ENCODE measurements at places on chromosomes 11 and 22.
A peak's percentile ranks its signal among the peaks of the same experiment; 100 is the strongest.

DNA sequence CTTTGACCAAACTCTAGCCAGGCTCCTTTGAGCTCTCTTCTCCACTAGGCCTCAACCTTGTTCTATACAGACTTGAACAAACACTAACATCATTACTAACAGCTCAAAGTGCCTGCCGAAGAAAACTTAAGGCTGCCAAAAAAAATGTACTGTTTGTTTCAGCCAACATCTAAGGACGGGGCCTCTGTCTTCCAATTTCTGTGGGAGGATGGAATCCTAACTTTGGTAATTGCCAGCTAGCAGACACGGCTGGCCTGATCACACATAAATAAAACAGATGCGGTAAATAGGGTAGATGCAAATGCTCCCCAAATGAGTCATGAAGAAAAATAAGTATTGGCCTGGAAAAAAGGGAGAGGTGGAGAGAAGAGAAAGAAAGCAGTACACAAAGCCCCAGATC, 394.3 kb downstream of the TMEM135 start:
- DNase-seq: peak; percentile 94

- DNase-seq: peak; percentile 68
Observed at GRCh38 chr11:11848891-11849746, 7.3 kb downstream of the USP47 start.

DNA sequence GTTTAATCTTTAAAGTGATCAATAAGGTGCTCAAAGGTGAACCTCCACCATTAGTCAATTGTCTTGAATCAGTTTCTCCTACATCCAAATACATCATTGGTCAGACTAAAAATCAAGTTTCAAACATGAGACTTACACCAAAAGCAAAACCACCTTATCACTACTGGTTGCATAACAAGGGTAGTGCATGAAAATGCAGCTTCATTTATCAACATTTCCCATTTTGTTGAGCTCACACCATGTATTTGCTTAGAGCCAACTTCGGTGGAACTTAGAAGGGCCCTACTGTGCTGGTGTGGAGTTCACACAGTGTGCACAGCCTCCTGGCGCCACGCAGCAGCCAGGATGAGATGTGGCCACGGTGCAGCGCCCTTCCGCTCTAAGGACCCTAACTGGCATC, 23.1 kb upstream of the PHLDA2 start:
- no peak for DNase-seq

GRCh38 chr11:107590460-107591377, at the start of gene ELMOD1:
TSS of gene ELMOD1 (plus strand) at chr11:107591147. CDS start at chr11:107618190, 27,043 bp downstream.
- peak; percentile 40 for DNase-seq

DNA sequence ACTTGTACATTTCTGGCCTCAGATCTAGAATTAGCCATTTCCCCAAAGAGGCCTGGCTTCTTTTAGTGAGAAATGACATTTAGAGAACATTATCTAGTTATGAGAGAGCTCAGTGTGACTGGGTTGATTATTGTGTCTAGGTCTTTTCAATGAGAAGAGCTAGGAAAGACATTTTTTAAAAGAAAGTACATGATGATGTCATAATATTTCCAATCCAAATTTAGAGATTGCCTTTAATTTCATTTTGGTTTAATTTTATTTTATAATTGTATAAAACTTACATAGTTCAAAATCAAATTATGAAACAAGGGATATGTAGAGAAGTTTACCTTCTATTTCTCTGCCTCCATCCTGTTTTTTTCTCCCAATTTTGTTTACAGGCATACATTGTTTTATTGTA, 354.9 kb downstream of the TMEM135 start:
- no peak for DNase-seq

DNA sequence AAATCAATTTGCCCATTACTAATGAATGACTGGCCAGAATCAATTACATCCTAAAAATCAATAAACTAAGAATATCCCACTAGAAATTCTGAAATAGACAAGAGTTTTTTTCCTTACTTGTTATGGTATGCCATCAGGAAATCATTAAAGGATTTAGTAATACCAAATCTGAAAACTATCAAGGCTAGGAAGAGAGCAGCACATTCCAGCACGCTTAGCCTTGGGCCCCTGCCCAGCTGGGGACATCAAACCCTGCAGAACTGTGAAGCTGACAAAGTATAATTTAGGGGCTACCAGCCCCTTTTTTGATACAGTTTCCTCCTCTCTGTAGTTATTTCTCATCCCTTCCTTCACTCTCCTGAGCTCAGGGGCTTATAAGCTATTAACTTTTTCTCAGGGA, 247.8 kb upstream of the ZC3H12C start:
- peak; percentile 86 for DNase-seq

- no peak for DNase-seq
Observed at GRCh38 chr11:119316729-119317591, at the start of gene MCAM. TSS of gene MCAM (minus strand) at chr11:119317130. CDS start at chr11:119317101, 29 bp downstream.

- peak; percentile 34 for DNase-seq
Observed at GRCh38 chr22:25362215-25362882, 142.9 kb downstream of the CRYBB2 start.

- no peak for DNase-seq
Observed at GRCh38 chr11:63764340-63764678, 4.3 kb downstream of the ZFTA start.

- no peak for DNase-seq
Observed at GRCh38 chr22:45802054-45802453, 130.4 kb downstream of the ATXN10 start.

- no peak for DNase-seq
Observed at GRCh38 chr22:34427436-34427835, 507.2 kb upstream of the LARGE1 start.

DNA sequence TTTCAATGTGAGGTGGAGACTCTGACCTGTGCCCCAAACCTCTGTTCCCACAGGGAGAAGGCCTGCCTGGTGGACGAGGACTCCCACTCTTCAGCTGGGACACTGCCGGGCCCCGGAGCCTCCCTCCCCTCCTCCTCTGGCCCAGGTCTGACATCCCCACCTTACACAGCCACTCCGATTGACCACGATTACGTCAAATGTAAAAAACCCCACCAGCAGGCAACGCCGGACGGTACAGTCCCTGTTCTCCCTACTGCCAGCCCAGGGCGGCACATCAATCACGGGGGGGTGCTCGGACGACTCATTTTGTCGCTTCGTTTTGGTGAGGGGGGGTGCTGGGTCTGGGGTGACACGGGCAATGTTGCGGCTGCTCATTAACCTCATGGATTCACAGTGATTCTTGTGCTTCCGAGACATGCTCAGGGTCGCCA, 83.3 kb upstream of the SUSD2 start:
- no peak for DNase-seq

- DNase-seq: peak; percentile 99
Observed at GRCh38 chr22:18001040-18001893, 23.1 kb downstream of the MICAL3 start.

DNA sequence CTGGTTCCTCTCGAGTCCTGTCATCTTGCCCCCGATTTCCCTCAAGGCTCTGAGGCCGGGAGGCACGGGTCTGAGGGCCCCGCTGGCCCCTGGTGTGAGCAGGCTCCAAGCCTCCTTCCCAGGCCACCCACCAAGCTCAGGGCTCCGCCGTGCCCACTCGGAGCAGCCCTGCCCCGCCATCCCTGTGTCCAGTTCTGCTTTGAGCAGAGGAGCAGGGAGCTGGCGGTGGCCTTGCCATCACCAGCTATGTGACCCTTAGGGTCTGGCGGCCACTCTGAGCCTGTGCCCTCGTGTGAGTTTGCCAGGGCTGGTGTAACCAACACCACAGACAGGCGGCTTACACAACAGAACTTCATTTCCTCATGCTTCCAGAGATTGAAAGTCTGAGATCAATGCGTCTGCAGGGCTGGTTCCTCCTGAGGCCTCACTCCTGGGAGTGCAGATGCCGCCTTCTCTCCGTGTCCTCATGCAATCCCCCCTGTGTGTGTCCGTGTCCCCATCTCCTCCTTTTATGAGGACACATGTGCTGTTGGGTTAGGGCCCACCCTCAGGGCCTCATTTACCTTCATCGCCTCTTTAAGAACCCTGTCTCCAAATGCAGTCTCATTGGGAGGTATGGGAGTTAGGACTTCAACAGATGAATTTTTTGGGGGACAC, 36.5 kb upstream of the CELSR1 start:
- no peak for DNase-seq

DNA sequence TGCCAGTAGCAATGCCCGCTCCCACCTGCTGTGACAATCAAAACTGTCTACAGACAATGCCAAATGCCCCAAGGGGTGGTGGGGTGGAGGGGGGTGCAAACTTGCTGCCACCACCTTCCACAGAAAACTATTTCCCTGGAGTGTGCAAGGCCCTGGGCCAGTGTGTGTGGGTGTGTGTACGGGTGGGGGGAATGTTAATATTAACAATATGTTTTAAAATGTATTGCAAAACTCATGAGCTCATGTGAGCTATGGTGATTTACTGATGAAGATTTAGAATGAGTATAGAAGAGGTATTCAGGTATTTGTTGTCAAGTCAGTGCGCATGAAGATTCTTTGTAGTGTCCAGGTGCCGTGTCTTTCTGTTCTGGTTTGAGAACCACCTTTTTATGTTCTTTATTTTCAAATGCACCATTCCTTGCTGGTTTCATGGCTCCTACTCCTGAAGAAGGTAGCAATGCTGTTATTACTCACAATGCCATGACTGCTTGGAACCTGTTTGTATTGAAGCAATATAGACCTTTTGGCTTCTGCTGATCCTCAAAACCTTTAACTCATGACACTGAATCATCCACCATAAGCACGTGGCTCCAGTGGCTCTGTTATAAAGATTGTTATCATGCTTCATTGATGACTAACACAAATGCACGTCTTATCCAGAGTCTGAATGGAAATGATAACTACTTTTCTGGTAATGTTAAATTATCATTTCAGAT, 29.9 kb upstream of the AQP11 start:
- peak; percentile 83 for DNase-seq

DNA sequence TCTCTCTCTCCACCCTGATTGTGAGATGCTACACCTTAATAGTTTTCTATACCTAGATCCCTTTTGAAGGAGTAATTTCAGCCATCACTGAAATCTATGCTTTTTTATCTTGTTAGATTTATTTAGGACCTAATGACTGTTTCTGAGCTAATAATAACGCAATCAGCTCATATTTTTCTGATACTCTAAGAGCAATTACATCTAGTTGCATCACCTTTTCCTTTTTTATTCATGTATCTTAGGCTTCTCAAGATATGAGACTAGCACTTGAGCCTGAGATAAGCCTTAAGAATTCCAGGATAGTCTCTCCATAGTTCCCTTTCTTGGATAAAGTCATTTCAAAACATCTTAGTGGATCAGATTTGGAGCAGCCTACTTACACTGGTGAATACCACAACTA, 25.1 kb upstream of the CAVIN3 start:
- no peak for DNase-seq

GRCh38 chr22:24400726-24401596, 26.4 kb upstream of the ADORA2A start:
- DNase-seq: peak; percentile 35

GRCh38 chr22:19639610-19640135, 74.6 kb upstream of the SEPTIN5 start:
- DNase-seq: no peak

DNA sequence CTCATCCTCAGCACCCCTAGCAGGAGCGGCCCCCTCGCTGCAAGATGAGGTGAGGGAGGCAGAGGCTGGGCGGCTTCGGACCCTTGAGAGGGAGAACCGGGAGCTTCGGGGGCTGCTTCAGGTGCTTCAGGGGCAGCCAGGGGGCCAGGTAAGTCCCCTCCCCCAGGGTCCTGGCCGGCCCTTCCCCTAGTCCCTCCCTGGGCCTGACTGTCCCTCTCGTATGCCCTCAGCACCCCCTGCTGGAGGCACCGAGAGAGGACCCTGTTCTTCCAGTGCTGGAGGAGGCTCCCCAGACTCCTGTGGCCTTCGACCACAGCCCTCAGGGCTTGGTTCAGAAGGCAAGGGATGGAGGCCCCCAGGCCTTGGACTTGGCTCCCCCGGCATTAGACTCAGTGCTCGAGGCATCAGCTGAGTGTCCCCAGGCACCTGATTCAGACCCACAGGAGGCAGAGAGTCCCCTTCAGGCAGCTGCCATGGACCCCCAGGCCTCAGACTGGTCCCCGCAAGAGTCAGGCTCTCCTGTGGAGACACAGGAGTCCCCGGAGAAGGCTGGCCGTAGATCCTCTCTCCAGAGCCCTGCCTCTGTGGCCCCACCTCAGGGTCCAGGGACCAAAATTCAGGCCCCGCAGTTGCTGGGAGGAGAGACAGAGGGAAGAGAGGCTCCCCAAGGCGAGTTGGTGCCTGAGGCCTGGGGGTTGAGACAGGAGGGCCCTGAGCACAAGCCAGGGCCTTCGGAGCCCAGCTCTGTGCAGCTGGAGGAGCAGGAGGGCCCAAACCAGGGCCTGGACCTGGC, 4.0 kb downstream of the CCDC88B start:
- no peak for DNase-seq

All from AG10803 (cell line).